Ureter (tissue), 1 donor: ENCODE measurements at places on chromosomes 12 and 14. TPM values are rescaled to one million over a fixed set of nuclear protein-coding genes. Genes with fewer than 3 reads are reported as not detected.

Gene TMEM260
- total RNA-seq: 33.0 TPM

Gene GALNT8
- total RNA-seq: 0.70 TPM

Gene CEBPE
- total RNA-seq: not detected

Gene TAS2R9
- not detected for total RNA-seq

Gene SIX1
- 1.7 TPM for total RNA-seq

DNA sequence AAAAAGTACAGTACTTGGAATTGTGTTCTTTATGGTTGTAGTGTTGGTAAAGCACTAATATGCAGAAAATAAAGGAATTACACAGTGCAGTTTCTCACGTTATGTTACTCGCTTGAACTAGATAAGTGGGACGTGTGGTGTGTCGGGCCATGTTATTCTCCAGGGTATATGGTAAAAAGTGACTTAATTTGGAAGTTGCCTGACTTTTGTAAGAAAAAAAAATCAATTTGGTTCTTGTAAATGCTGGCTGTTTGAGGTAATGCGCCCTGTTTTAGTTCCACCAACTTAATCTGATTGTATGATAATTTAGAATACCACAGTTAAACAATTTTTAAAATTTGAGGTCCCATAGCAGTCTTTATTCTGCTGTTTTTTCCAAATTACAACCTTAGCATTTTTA lies 4.1 kb downstream of the ARF6 start:
- DNase-seq: no peak

DNA sequence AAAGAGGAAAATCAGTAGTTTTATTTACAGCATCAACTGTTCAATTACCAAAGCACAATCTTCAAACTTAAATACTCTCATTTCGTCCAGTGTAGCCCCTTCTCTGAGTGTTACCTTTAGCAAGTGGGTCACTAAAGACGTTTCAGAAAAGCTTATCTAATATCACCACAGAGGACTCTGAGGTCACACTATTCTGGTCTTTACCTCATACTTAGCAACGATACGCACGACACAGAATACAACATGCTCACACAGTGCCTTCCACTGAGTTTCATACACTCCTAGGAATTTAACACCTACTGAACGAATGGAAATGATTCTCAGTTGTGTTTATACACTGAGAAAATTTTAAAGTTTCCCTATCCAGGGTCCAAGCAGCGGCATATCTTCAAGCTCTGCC lies 2.0 kb downstream of the SYT10 start:
- no peak for DNase-seq

GRCh38 chr12:27635349-27635972 lies 60.8 kb upstream of the REP15 start:
- DNase-seq: no peak

- DNase-seq: no peak
Observed at GRCh38 chr12:3511760-3512159, 20.8 kb downstream of the PRMT8 start.

DNA sequence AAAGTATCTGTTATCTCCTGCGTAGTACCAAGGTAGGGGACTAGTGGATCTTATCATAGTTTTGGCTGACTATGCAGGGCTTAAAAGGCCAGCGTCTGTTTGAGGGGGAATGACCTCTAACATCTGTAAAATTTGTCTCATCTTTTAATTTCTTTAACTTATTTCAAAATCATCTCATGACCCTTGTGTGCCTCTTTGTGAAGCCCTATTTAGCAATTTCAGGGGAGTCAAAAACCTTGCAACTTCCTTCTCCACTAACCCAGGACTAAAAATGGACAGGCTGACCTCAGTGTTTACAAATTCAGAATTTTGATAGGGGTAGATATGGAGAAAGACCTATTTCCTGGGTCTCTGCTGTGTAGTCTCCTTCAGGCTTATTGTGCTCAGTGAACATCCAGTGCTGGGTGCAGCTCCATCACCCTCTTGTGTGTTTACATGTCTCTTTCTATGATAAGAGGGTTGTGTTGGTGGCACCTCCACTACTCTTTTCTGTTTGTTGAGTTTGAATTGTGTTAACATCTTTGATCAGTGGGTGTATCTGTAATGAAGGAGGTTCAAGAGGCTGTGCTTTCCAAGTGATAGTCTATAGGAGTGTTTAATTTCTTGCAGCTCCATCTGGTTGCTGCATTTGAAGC lies 14.3 kb downstream of the NECAP1 start:
- DNase-seq: no peak

GRCh38 chr12:123269395-123269892 lies 2.2 kb downstream of the CDK2AP1 start:
- peak; percentile 78 for DNase-seq

DNA sequence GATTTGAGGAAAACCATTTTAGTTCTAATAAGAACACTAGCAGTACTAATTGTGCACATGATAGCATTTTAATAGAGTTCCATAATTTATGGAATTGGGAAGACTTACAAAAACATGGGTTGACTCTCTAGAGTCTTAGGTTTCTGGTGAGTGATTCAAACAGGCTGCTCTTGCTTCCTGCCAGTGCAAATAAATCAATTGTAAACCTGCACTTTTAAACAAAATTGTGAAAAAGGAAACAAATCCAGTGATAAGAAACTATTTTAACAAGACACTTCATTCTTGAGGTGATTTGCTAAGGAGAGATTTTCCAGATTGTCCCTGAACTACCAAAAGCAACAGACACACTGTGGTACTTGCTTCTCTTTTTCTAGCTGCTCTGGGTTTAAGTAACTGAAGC lies 112.2 kb downstream of the CACNA1C start:
- DNase-seq: no peak

GRCh38 chr12:125824276-125824675 lies 759.0 kb downstream of the AACS start:
- no peak for DNase-seq

GRCh38 chr12:88996200-88996788 lies 356.0 kb downstream of the DUSP6 start:
- no peak for DNase-seq

DNA sequence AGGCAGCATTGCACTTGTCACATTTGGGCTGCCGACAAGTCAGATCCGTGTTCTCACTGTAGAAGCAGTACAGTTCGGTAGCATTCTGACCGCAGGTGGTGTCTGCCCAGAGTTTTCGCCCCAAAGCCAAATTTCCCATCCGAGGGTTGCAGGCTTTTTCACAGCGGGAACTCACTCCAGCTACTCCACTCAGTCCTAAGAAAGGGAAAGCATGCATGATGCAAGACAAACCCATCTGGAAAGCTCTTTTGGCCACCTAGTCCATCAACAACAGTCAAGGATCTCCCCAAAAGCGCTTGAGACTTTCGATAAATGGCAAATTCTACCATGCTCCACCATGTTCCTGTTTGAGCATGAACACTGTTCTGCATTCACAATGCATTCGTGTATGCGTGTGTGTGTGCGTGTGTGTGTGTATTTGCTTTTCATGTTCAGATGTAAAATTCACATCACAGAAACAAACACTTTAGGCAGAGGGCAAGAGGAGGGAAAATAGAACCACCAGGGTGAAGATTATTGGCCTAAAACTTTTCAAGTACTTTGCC lies 3.2 kb downstream of the NTN4 start:
- no peak for DNase-seq

- DNase-seq: no peak
Observed at GRCh38 chr12:51522696-51523095, 68.3 kb upstream of the SCN8A start.
